ENCODE measurements at places on chromosomes 1 and 21. TPM values are rescaled to one million over a fixed set of nuclear protein-coding genes. Genes with fewer than 3 reads are reported as not detected.

GRCh38 chr1:63305043-63305442 is 17.3 kb upstream of the FOXD3 start:
- no peak for DNase-seq

- DNase-seq, result no peak
Observed at GRCh38 chr1:100730130-100730529, 10.6 kb downstream of the VCAM1 start.

DNA sequence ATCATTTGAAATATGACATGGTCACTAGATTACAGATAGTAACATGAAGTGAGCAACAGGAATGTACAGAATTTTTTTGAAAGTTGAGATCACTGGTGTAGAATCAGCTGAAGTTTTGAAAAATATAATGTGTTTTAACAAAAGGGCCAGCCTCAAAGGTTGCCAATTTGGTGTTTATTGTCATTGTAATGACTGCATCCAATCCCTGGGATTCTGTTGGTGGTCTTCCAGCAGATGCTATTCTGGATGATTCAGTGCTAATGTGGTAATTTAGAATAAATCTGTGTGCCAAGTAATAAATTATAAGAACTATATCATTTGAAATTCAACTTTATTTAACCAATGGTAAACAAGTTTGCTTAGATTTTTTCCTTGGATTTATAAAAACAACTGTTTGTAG is 436.4 kb upstream of the PKN2 start:
- DNase-seq, result no peak

- DNase-seq, result no peak
Observed at GRCh38 chr1:167757433-167758309, 35.9 kb downstream of the MPZL1 start.

DNA sequence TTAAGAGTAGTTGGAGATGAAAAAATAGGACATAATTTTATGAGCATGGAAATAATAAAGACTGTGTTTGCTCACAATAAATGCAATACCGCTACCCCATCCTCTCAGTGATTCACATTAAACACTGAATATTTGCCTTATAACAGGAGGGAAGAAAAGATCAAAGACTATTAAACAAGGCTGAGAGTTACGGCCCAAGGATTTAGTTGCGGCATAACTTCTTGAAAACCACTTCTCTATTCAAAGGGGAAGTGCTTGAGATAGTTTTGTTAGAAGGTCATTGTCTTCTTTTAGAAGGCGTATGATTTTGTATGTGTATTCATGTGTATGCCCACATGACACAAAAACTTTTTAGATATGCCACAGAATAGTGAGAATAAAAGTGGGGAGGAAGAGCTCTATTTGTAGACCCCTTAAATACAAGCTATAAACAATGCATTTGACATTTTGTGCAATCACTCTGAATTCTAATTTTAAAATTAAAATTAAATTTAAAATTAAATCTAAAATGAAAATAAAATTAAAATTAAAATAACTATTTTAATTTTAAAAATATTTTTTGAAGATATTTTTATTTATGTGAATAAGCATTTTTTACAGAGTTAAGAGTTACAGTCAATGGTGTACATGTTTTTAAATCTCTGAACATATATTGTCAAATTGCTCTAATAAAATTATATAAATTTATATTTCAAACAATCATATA is 986.6 kb upstream of the ADAMTS5 start:
- DNase-seq, result no peak

GRCh38 chr1:207787776-207788175 is 35.9 kb downstream of the CD46 start:
- peak; percentile 57 for DNase-seq

GRCh38 chr1:67686267-67687197 is 1.5 kb downstream of the GADD45A start:
- peak; percentile 96 for DNase-seq

- no peak for DNase-seq
Observed at GRCh38 chr21:33315946-33316710, 8.6 kb upstream of the IFNAR1 start.

DNA sequence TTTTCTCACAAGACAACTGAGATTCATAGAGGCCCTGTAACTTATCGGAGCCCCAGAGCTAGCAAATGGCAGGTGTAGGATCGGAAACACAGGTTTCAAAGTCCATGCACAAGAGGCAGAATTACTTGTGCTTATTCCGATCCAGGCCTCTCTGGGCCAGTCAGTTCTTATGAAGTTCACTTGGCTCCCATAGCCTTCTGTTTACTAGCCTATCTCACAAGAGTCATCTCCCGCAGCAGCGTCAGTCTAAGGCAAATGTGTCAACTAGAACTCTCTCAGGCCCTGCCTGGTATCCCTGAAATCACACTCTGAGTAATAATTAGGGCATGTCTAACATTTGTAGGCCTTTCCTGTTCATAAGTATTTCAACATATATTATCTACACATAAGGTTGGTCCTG is 43.3 kb downstream of the PHC2 start:
- no peak for DNase-seq

DNA sequence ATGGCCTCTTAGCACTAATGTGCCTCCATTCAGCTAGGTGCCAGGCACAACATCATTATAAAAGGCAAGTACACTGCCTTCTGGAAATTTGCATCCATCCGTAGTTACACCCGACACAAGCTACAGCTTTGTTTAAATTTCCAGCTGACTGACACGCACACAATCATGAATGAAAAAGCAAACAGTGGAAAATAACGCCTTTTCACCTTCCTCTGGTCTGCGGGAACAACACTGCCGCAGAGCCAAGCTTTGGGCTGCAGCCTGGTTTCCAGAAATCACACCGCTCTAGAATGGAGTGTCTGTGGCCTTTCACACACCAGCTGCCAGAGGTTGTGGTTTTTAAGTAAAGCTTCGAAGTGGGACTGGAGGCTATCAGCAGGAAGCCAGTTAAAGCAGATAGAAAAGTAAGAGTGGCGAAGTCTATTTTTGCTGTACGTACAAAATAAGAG is 142.8 kb upstream of the COA6 start:
- DNase-seq, result no peak

- DNase-seq, result peak; percentile 54
Observed at GRCh38 chr1:193283016-193283415, 96.6 kb upstream of the B3GALT2 start.

- DNase-seq, result no peak
Observed at GRCh38 chr1:1371746-1372711, 3.0 kb downstream of the AURKAIP1 start.

GRCh38 chr1:32715901-32716311 is 13.3 kb upstream of the SYNC start:
- no peak for DNase-seq

DNA sequence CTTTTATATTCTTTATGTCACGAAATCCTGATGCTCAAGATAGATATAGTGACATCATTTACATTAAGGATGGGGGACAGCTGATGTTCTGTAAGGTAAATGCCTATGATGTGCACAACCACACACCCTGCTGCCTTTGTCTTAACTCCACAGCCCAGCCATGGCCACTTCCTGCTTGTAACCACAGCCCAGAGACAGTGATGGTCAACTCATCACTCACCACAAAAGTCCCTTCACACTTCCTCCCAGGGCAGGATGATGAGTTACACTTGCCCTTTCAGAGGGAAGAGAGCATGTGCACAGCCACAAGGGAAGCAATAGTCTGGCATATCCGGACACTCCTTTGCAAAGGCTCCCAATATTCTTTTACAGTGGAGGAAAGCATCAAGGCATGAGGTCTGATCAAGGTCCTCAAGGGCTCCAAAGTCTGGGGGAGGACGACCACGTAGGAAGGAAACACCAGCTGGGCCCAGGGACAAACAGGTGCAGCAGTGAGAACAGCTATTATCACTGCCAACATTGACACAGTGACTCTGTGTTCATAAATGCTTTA is 53.8 kb downstream of the PLPP3 start:
- peak; percentile 69 for DNase-seq

DNA sequence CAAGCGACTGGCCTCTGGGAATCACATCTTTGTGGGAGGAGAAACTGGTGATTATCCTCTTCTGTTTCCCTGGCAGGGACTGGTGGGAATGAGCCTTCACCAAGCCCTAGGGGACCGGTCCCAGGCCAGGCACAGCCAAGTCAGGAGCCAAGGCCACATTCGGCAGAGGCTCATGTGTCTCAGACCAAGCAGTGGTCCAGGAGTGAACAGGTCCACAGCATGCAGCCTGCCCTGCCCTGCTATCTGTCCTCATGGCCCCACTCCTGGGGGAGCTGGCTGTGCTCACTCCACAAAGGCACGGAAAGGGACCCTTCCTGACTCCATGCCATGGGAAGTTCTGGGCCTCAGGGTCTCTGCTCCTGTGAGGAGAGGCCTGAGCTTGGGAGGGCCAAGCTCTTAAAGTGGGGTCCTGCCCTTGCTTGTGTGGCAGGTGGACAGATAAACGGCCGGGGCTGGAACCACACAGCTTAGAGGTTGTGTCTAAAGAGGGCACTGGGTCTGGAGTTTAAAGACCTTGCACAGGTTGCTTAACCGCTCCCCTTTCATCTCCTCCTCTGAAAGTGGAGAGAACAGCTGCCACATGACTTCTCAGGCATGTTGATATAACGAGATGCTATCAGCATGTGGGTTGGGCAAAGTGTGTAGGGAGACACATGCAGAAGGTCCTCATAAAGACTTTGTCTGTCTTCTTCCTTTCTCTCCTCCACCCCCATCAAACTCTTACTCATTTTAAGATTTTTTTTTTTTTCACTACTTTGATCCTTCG is 57.5 kb downstream of the CASQ2 start:
- no peak for DNase-seq

GRCh38 chr1:52550447-52550846 is 2.4 kb downstream of the TUT4 start:
- DNase-seq, result no peak

- peak; percentile 41 for DNase-seq
Observed at GRCh38 chr1:107965110-107965991, at the start of gene VAV3. TSS of gene VAV3 (minus strand) at chr1:107965180. CDS start at chr1:107964869, 311 bp downstream.

GRCh38 chr1:168918860-168919741 is 187.4 kb upstream of the ATP1B1 start:
- DNase-seq, result peak; percentile 57

- peak; percentile 64 for DNase-seq
Observed at GRCh38 chr21:36135391-36136102, 668 bp downstream of the CBR3 start.

GRCh38 chr21:34054259-34054658 is 19.1 kb upstream of the MRPS6 start:
- DNase-seq, result no peak

- no peak for DNase-seq
Observed at GRCh38 chr1:48767975-48768510, 8.6 kb downstream of the BEND5 start.

GRCh38 chr1:116755681-116756080 is 1.5 kb downstream of the CD2 start:
- DNase-seq, result no peak

DNA sequence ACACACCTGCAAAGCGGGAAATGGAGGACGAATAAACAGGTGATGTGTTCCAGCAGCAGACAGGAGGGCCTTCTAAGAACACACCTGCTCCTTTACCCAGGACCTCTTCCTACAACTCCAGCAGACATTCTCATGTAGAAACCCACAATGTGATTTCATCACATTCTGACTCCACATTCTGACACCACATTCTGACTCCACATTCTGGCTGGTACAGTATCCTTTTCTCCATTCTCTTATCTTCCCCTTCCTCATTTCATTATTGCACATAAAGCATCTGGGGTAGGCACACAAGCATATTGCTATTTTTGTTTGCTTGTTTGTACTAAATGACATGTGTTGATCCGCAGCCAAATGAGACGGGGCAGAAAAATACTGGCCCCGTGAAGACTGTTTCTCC is 3.6 kb upstream of the ZNF124 start:
- DNase-seq, result no peak

DNA sequence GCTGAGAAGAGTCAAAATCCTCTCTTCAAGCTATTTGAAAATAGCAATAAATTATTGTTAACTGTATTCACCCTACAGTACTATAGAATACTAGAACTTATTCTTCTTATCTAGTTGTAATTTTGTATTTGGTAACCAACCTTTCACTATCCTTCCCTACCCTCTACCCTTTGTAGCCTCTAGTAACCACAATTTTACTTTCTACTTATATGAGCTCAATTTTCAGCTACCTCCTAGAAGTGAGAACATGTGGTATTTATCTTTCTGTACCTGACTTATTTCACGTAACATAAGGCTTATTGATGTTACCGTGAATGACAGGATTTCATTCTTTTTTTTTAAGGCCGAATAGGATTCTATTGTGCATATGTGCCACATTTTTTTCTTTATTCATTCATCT is 30.0 kb downstream of the ZC3H11B start:
- DNase-seq, result no peak

- DNase-seq, result peak; percentile 55
Observed at GRCh38 chr1:31010086-31010989, 55.2 kb downstream of the PUM1 start.

DNA sequence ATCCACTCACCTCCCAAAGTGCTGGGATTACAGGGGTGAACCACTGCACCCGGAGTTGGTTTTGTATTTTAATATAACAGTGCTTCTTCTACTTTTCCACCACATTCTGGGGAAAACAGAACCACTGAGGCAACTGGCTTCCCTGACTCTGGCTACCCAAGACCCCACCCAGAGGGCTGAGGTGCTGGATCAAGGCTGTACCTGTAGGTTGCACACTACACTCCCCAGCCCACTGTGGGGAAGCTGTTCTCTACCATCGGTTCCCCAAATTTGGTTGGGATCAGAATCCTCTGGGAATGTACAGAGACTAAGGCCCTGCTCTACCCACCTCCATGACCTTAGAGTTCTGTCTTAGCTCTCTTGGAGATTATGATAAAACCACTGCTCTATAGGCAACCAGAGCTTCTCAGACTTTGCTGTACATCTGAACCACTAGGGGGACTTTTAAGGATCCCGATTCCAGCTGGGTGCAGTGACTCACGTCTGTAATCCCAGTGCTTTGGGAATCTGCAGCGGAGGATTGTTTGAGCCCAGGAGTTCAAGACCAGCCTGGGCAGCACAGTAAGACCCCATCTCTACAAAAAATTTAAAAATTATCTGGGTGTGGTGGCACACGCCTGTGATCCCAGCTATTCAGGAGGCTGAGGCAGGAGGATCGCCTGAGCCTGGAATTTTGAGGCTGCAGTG is 51.6 kb downstream of the GNG4 start:
- DNase-seq, result peak; percentile 13

- DNase-seq, result no peak
Observed at GRCh38 chr21:43331962-43332828, 94.7 kb downstream of the SIK1 start.

- no peak for DNase-seq
Observed at GRCh38 chr1:6989212-6990159, 204.2 kb downstream of the CAMTA1 start.

- peak; percentile 57 for DNase-seq
Observed at GRCh38 chr1:197692965-197693364, 82.3 kb downstream of the DENND1B start.

Gene RGS8
- total RNA-seq, result not detected

Gene TCEA3
- total RNA-seq, result 9.6 TPM

Gene UTP11
- 34.8 TPM for total RNA-seq

Gene L1TD1
- total RNA-seq, result under 0.01 TPM

Gene LCE1A
- not detected for total RNA-seq

Gene CELA2B
- not detected for total RNA-seq

Gene SLAMF6
- total RNA-seq, result not detected

Gene DMRTA2
- total RNA-seq, result not detected

Gene HMCN1
- 0.17 TPM for total RNA-seq

Measured in renal cortical epithelial cell (primary cell).